ENCODE measurements at places on chromosomes 5 and 9. TPM values are rescaled to one million over a fixed set of nuclear protein-coding genes. Genes with fewer than 3 reads are reported as not detected.

DNA sequence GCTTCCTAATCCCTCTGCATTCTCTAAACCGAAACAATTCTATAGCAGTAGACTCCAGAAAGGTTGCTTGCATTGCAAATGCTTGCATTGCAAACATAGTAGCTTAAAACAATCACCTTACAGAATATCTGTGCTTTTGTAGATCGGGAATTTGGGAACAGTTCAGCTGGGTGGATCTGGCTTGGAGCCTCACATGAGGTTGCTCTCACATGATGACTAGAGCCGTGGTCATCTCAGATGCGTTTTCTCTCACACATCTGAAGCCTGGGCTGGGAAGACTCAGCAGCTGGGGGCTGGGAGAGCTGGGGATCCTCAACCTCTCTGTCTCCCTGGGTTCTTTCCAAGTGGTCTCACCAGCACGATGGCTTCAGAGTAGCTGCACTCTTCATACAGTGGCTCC lies 127.8 kb downstream of the MSX2 start:
- DNase-seq: no peak

The ZNF367 gene
- 51.9 TPM for total RNA-seq

DNA sequence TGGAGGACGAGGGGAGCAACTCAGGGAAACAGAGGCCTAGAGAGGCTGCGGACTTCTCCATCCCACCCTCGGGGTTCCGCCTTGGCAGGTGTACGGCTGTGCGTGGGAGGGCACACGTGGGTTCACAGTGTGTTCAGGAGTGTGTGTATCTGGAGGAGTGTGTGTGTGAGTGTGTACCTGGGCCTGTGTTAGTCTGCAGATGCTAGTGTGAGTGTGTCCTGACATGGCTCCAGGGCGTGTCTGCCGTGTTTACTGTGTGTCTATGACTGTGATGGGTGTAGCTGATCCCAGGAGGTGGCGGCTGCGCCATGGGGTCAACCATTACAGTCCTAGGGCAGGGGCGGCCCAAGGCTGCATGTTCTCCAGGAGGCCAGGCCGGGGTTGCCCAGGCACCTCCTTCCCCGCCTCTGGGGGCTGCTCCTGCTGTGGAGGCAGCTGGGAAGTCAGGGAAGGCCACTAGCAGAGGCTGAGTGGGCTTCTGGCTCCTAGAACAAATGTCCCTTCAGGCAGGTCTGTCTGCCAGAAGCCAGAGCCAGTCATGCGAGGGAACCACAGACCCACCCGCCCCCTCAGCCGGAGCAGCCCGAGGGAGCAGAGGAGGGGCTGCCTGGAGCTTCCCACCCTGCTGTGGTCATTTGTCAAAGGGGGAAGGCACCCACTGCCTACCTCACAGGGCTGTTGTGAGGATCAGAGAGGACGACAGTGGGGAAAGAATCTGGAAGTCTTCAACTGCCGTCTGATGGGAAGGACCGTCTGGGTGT lies 21.4 kb downstream of the CRB2 start:
- no peak for DNase-seq

- no peak for DNase-seq
These were observed 200.4 kb downstream of the CDH10 start for GRCh38 chr5:24444414-24444813.

The SURF6 gene
- 30.9 TPM for total RNA-seq

GRCh38 chr5:125750147-125750860 lies 672.9 kb upstream of the GRAMD2B start:
- no peak for DNase-seq
